ENCODE measurements at places on chromosomes 5 and 9.

GRCh38 chr5:71907001-71907588 lies 188.0 kb downstream of the CARTPT start:
- no peak for DNase-seq

GRCh38 chr5:142849466-142849865 lies 79.3 kb downstream of the ARHGAP26 start:
- DNase-seq, result no peak

DNA sequence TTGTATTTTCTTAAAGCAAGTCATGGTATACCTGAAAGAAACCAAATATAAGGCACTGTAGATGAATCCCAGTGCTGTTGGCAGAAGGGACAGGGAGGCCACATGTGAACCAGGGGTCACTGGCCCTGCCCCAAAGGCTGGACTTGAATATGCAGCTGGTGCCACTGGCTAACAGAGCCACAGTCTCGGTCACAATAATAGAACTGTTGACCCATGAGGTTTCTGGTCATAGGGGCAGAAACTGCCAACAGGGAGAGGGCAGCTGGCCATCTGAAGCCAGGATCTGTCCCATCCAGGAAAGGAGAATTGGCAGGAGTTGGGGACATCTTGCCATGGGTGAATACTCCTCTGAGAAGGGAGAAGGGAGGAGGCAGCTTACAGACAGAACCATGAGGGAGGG lies 31.9 kb downstream of the PALM2AKAP2 start:
- DNase-seq, result no peak

DNA sequence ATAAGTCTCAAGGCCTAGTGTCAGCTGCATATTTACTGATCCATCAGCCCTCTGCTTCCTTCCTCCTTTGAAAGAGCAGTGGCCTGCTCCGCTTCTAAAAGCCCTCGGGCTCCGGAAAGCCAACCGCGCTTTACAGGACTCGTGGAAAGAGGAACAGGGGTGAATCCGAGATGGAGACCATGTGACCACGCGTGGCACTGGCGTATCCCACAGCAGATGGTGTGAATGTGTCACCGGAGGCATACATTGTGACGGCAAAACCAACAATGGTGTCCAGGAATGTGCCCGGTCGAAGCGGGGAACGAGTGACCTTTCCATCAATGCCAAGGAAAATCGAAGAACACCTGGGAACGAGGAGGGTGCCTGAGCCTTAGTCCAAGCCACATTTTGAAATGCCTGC lies 484.6 kb downstream of the SPATA31A7 start:
- no peak for DNase-seq

DNA sequence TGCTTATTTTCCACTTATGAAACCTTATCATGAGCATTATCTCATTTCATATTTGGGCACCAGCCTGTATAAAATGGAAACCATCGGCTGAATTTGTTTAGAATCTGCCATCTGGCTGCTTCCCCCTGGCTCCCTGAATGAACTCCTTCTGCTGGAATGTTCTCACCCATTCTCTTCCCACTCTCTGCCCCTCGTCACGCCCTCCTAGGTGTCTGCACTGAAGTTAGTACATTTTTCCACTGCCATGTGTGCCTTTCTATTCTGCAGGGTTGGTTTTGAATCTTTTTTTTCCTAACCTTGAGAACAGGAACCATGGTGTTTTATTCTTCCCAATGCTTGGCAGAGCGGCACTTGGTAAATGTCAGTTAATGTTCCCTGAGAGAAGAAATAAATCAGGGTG lies 359.7 kb downstream of the MLLT3 start:
- no peak for DNase-seq

GRCh38 chr9:81079055-81079454 lies 610.3 kb downstream of the TLE1 start:
- no peak for DNase-seq

All from BJ (cell line).